ENCODE measurements at places on chromosomes 12 and 14.

DNA sequence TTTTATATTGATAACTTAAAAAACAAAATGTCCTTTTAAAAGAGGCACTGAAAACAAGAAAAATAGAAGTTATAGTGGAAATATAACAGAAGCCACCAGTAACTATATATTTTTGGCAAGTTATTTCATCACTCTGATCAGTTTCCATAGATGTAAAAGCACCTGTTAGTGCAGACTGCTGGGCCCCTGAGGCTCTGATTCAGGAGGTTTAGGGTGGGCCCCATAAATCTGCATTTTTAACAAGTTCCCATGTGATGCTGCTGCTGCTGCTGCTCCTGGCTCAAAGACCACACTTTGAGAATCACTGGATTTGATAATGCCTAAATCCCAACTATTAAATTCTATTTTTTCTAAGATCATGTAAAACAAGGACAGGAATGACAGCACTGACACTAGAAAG lies 251.1 kb downstream of the MED13L start:
- no peak for DNase-seq

GRCh38 chr12:3496957-3497356 lies 6.0 kb downstream of the PRMT8 start:
- DNase-seq, result no peak

DNA sequence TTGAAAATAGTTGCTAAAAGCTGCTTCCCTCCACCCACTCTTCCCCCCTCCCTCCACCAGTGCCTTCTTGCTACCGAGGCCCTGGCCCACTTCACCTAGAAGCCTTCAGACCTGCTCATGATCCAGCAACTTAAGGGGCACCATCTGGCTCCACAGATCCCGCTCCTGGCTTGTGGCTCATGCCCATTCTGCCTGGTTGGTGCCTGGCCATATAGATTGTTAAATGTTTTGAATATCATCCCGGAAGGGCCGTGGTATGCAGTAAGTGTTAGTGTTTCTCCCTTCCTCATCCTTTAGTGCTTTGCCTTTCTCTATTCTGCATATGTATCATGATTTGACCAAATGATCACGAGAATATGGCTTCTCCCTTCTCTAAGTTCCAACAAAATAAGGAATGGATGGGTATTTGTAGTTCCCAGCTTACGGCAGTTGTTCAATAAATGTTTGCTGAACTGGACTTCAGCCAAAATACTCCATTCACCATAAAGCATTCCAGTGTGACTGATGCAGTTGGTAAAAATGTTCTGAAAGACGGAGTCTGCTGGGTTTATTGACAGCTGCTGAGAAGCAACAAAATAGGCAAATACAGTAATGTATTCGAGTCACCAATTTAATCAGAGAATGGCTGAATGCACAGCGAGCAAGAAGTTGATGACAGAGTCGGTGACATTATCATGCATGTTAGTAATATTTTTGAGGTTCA lies 30.7 kb downstream of the GRIP1 start:
- no peak for DNase-seq

GRCh38 chr14:64880221-64881121 lies 764 bp upstream of the SPTB start:
- no peak for DNase-seq

DNA sequence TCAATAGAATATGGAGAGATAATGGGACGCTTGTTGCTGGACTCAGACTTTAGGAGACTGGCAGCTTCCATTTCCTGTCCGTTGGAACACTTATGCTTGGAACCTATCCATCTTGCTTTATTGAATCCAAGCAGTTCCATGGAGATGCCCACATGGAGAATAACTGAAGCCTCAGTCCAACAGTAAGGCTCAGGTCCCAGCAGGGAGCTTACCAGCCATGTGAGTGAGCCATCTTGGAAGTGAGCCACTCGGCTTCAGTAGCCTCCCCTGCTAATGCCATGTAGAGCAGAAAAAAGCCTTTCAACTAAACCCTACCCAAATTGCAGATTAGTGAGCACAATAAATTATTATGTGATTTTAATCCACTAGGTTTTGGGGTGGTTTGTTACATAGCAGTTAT lies 538.8 kb upstream of the STXBP6 start:
- DNase-seq, result no peak

- no peak for DNase-seq
Measured at GRCh38 chr12:114140576-114140975, 174.5 kb upstream of the RBM19 start.

GRCh38 chr12:132571051-132571450 lies 39.3 kb downstream of the LRCOL1 start:
- no peak for DNase-seq

- DNase-seq, result no peak
Measured at GRCh38 chr12:58819985-58820384, 100.3 kb downstream of the LRIG3 start.

DNA sequence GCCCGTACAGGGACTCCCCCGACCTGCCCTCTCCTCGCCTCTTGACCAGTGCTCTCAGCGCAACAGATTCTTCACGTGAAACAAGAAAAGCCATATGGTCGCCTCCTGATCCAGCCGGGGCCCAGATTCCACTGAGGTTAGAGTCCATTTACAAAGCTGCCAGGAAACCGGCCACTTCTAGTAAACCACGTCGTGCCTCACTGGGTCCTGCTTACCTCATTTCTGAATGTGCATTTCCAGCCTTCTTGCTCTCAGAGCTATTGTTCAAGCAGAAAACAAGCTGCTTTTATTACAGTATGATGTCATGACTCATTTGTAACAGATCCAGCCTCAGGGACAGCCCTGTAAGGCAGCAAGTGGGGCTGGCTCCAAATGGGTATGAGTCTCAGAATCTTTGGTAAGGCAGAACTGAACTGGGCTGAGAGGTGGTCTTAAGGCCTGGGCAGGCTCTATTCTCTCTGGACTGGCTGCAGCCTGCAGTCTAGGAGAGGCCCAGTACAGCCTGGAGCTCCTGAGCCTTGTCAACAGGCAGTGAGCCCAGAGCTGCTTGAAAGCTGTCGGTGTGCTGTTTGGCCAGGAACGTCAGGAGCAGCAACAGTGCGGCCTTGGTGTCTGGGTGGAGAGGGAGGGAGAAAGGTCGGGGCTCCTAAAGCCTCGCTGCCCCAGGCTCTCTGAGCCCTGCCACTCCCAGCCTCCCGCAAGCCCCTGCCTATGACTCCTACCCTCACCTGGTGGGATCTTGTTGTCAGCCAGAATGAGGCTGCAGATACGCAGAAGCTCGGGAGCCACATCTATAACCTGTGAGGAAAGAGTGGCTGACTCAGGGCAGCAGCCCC lies 8.3 kb downstream of the REC8 start:
- DNase-seq, result no peak

GRCh38 chr12:113239288-113239771 lies 18.1 kb downstream of the TPCN1 start:
- no peak for DNase-seq

DNA sequence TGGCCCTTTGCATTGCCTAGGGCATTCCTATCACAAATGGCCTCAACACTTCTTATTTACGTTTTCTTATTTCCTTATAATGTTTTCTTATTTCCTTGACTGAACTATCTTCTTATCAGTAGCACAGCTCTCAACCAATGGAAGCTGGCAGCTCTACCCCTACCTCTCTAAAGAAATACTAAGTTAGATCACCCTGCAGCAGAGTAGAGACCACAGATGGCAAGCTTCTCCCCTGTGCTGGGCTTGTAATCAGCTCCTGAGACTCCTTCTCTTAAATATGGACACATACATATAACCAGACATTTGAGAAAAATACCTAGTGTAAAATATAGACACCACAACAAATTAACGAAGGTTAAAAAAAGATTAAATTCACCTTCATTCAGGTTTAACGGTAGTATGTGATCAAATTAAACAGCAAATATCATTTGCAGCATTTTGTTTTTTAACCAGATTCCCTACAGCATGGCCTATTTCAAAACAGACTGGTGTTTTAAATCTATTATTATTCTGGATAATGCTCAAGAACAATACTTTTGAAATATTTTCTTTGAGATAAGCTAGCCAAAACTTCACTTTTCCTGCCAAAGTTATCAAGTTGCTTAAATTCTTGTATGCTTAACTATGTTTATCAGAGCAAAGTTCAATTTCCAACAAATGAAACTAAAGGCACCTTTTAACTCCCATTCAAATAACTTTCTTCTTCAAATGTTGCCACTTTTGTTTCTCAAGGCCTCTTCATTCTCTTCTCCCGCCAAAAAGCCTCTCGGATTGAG lies 54.3 kb downstream of the SLC41A2 start:
- DNase-seq, result no peak

DNA sequence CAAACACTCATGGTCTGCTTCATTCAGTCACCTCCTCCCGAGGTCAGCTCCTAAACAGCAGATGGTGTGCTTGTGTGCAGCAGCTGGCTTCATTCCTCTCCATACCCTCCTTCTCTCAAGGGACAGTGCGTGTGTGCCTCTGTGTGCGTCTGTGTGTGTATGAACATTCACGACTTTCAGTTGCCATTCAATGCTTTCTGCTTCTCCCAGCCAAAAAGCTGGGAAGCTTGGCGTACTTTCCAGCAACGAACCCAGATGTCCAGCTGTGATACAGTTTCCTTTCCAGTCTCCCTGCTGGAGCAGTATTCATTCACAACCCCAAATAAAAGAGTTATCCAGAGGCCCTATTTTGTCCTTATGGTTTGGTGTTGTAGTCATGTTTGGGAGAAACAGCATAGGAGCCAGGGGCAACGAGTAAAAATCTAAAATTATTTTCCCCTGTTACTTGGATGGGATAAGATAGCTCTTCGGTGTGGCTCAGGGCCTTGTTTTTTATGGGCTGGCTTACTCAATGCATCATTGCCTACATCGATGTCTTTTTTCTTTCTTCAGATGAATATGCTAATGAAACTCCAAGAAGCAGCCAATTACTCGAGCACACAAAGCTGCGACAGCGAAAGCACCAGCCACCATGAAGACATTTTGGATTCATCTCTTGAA lies 379.3 kb downstream of the NAV3 start:
- no peak for DNase-seq

- DNase-seq, result no peak
Measured at GRCh38 chr14:95260537-95261361, 59.0 kb downstream of the CLMN start.

GRCh38 chr12:98924-99352 lies 32.4 kb downstream of the IQSEC3 start:
- no peak for DNase-seq

DNA sequence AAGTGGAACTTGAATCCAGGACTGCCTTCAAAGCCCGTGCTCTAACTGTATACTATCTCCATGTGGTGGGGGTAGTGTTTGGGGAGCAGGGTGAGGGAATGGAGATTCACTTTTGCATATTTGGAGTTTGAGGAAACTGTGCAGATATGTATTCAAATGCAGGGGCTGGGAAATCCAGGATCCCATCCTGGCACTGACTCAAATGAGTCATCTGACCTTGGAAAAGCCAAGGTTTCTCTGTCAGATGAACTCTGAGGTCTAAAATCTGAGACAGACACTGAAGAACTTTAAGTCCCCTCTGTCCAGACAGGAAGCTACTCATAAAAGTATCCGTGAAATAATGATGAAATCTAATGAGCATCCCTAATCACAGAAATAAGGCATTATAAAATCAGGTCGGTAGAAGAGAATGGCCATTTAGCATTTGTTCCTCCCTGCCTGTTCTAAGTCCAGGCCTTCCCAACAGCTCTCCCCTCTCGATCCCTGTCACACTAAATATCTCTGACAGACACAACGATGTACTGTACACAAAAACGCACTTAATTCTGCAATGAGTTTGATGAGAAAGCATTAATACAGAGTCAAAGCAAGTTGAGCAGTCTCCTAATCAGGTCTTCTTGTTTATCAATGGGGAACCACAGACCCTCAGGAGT lies 14.4 kb downstream of the NIN start:
- no peak for DNase-seq

- DNase-seq, result no peak
Measured at GRCh38 chr12:66008985-66009384, 121.6 kb downstream of the LLPH start.

DNA sequence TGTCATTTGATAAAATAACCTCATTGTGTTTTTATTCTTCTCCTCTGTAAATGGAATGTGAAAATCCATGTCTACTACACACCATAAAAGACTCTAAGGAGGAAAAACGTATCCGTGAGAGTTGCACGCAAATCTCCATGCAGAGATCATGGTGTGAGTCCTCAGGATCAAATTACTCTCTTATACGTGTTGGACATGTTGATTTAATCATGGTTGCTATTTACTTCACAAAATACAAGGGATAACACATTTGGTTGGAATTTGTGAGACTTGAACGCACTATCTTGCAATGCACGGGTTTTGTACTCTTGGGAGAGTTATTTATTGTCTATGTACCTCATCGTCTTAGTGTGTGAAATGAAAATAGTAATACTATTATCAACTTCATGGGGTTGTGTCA lies 128.0 kb upstream of the RASSF8 start:
- DNase-seq, result no peak

DNA sequence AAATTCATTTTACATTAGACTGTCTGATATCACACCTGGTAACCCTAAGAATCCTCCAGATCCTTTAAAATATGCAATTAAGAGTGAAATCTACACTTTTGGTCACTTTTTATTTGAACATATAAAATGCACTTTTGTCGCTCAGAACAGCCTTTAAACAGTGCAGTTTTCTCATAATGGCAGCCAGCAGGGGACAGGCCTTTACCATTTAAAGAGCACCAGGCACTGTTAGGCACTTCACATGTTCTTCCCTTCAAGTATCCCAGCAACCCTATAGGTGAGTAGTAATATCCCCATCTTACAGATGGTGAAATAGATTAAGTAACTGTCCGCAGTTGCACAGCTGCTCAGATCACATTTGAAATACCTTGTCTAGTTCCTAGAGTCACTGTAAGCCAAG lies 11.3 kb upstream of the SAMD4A start:
- no peak for DNase-seq

DNA sequence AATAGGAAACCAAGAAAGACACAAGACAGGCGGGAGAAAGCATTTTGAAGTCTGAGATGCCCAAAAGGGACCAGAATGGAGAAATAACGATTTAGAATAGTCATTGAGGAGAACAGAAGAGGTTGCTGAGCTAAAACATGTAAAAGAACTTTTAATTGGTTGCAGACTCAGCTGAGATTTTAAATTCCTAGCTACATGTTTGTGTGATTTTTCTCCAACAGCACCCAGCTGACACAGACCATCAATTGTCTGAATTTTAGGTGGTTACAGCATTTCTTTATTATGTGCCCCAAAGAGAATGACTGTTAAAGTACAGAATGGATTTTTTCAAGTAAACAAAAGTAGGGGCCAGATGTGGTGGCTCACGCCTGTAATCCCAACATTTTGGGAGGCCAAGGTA lies 50.3 kb downstream of the BAZ1A start:
- DNase-seq, result no peak

- DNase-seq, result no peak
Measured at GRCh38 chr14:71361336-71361735, 454.1 kb downstream of the PCNX1 start.

DNA sequence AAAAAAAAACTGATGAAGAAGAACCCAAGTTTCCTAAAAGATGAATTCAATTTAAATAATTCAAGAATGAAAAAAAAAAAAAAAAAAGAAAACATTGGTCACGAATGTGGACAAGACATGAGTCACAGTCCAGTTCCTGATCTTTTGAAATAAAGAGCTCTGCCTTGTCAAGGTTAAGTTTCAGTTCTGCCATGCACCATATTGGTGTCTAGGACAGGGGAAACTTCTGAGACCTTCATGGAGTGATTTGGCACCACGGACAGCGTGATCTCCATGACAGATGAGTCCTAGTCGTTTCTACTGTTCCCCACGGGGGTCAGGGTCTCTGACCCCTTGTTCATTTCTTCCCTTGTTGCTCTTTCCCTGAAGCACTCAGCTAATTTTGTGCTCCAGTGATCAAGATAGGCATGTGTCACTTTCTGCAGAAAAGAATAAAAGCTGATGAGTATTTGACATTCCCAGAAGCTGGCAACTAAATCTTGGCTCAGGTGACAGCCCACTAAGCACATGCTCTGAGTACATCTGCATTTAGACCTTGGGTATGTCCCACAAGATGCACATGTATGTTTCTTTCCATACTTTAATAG lies 1159.7 kb downstream of the BCL11B start:
- DNase-seq, result no peak

Measured in NT2/D1 (cell line).